ENCODE measurements at places on chromosomes 3 and 15.
A peak's percentile ranks its signal among the peaks of the same experiment; 100 is the strongest.

DNA sequence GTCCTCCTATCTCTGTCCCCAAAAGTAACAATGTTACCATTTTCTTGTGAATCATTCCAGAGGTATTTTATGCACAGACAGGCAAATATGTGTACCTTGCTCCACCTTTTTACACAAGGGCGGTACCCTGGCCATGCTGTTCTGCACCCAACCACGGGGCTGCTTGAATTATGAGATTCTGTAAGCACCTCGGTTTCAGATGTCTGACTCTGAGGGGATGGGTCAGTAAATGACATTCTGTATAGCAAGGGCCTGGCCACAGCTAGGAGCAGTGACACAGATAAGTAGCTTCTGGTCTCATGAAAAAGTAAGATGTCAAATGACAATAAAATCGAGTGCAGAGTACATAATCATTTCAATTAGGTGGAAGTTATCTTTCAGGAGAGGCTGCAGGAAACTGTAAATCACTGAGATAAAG, 30.4 kb upstream of the FLNB start:
- DNase-seq = no peak

DNA sequence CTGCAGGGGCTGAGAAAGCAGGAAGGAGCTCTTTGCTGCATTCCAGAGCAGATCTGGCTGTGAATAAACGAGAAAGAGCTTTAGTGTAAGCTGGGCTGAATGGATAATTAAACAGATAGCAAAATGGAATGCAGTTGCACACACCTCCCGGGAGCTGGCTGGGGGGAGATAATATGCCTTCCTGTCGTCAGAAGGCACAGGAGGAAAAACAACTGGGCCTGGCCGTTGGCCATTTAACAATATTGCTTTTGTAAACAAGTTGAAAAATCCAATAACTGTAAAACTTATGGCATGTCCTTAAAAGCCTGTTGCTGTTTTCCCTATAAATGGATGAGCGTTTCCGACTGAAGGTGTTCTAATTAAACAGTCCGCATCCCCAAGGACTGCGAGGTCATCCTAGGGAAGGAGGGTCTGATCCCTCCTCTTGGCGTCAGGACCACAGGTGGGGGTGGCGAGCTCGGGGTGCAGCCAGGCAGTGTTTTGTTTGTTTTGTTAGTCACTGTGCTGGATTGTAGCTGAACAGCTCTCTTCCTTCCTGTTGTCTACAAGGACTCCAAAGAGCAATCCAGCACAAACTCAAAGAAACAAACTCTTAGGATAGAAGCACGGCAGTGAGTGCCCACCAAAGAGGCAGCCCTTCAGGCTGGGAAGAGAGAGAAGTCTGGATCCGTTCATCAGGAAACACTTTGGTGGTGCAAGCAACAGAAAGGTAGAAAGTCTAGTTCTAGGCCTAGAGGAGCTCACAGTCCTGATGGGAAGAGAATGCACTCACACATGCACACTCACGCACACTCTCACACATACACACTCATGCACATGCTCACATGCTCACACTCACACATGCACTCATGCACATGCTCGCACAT, 133.4 kb upstream of the SMAD3 start:
- peak; percentile 86 for DNase-seq

DNA sequence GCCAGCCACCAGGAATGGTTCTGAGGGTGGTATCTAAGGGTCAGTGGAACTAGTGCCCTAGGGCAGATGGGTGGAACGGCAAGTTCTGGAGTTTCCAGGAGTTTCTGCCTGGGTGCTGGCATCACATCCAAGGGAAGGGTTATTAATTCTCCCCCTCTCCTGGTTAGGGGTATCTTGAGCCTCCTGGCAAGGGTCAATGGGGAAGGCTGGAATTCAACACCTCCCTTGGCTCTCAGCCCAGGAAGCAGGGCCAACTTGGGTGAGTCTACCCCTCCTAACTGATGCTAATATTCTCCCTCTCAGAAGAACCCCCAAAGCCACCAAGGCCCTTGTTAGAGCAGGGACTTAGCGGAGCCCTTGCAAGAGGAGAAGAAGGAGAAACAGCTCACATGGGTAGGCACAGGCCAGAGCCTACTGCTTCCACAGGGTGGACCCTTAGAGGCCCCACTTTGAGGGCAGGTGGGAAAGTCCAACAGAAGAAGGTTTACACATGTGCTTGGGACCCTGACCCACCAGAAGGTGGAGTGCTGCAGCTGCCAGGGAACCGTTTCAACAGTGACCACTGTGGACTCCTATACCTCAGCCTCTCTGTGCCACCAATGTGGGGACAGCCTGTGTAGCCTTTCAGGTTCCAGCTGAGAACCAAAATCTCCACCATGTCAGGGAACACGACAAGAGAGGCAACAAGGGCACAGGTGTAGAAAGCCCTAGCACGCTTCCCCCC, 3.3 kb downstream of the TMEM115 start:
- no peak for DNase-seq

DNA sequence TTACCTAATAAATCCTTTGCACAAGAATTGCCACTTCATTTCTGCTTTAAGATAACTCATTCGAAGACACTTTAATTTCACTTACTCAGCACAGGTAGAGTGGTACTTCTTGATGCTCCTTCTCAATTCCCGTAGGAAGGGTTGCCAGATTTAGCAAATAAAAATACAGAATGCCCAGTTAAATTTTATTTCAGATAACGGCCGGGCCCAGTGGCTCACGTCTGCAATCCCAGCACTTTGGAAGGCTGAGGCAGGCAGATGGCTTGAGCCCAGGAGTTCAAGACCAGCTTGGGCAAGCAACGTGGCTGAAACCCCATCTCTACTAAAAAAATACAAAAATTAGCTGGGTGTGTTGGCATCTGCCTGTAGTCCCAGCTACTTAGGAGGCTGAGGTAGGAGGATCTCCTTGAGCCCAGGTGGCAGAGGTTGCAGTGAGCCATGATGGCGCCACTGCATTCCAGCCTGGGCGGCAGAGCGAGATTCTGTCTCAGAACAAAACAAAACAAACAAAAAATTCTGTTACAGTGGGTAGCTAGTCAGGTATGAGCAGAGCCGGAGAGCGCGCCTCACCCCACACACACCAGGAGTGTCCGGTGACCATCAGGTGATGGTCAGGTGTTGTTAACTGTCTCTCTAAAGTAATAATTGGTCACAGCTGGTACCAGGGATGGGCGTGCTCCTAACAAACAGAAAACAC, 92.8 kb downstream of the DNAH12 start:
- DNase-seq = no peak

GRCh38 chr15:39888243-39888642, 31.8 kb downstream of the GPR176 start:
- no peak for DNase-seq

DNA sequence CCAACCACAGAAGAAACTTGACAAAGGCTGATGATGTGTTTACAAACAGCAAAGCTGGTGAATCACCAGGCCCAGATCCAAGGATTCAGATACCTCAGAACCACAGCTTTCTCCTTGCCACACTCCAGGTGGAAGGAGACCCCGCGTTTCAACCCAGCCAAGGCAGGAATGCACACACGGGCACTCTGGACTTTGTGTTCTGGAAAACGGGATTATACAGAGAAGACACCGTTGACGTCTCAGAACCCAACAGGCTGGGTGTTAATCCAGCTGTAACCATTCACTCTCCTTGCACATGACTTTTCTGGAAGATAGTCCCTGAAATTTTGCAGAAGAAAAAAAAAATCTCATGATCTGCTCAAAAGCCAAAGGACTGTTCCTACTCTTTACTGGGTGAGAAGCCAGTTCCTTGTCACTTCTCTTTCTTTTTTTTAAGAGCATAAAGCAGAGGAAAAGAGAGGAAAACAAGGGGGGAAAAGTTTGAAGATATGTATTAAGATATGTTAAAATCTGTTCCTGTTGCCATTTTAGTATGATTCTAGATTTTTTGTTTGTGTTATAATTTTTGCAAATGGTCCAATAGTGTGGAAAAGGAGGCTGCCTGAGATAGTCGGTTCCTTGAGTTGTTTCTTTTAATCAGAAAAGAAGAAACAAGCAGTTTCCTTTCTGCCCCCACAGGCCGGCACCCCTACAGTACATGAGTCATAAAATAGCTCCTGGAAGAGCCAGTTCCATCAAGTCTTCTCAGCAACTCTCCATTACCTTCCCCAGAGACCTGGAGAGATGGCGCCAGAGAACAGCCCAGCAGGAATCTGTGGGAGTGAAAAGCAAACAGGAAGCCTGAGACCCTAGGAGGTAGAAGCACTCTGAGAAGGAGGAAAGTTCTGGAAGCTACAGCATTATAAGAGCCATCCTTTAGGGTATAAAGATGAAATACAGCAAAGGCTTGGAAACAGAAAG, 73.1 kb downstream of the RORA start:
- peak; percentile 19 for DNase-seq

DNA sequence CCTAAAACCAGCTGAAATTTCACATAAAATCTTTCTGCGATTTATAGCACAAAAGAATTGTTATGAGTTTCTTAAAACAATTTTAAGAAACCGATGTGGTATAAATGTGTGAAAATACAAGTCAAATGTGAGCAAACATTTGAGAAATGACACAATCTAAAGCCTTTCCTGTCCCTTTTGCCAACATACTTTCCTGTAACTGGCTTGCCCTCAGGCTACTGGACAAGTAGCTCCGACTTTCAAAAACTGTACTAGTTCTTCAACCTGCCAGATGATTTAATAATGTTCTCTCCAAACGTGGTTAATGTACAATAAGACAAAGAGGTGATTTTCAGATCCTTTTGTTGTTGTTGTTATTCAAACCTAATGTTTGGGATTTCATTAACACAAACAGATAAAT, 105.9 kb upstream of the ARHGEF26 start:
- DNase-seq = no peak

DNA sequence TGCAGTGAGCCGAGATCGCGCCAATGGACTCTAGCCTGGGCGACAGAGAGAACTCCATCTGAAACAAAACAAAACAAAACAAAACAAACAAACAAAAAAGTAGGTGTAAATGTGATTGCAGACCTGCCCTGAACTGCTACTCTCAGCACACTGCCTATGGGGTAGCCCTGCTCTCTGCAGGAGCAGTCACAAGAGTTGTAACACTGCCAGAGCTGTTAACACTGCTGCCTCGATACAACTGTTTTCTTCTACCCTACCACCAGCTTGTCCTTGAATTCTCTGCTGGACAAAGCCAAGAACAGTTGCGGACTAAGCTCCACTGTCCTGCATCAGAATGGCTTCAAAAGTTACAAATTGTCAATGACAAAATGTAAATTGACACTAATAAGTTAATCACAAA, 89.3 kb downstream of the ALCAM start:
- no peak for DNase-seq

GRCh38 chr3:24123596-24123995, 178.5 kb downstream of the NR1D2 start:
- no peak for DNase-seq

DNA sequence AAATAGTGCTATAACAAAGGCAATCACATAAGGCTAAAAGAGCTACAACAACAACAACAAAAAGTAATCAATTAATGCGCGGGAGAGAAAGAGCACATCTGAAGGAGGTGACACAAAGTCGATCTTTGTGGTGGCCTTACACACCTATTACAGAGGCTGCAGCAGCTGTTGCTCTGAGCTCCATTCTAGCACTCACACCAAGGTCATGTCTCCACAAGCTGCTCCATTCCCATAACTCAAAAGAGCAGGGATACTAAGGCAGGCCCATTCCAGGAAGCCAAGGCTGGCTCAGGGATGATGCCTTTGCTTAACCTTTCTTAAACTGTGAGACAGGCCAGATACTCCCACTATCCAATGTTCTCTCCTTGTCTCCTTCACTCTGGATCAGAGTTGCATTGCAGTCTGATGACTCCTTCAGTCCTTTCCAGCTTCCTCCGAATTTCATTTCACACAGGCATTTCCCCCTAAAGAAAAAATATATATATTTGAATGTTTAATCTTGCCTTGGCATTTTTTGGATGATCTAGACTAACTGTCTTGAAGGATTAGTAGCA, 52.7 kb downstream of the SNTN start:
- DNase-seq = no peak

DNA sequence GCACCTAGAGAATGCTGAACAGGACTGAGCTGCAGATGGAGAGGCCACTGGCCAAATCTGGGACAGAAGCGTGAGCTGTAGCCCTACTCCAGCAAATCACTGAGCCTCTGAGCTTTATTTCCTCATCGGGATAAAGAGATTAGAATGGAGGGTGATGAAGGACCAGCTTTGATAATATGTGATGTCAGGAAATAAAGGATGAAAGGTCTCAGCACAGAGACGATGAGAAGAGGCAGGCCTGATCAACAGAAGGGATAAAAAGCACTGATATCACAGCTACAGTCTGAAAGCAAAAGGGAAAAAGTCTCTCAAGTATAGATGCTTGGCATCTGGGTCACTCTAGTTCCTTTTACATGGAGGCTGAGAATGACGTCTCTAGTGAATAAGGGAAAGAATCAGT, 70.0 kb downstream of the DHX30 start:
- DNase-seq = no peak

GRCh38 chr3:38636881-38637280, 12.6 kb downstream of the SCN5A start:
- no peak for DNase-seq

DNA sequence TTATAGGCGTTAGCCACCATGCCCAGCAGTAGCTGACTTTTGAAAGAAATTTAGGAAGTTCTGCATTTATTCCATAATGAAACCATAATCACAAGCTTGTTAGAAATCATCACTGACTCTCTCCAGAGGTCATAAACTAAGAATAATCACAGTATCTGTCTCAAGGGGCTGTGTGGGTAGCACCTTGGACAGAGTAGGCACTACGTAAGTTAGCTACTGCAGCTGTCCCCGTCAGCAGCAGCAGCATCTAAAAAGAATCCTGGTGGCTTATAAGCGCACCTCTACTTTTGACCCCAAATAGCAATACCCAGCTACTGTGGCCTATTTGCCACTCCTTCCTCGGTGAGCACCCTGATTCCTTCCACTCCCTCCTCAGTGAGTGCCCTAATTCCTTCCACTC, 57.8 kb upstream of the RPL35A start:
- DNase-seq = no peak

- DNase-seq = no peak
Observed at GRCh38 chr15:41543521-41543870, 561 bp downstream of the RPAP1 start.

DNA sequence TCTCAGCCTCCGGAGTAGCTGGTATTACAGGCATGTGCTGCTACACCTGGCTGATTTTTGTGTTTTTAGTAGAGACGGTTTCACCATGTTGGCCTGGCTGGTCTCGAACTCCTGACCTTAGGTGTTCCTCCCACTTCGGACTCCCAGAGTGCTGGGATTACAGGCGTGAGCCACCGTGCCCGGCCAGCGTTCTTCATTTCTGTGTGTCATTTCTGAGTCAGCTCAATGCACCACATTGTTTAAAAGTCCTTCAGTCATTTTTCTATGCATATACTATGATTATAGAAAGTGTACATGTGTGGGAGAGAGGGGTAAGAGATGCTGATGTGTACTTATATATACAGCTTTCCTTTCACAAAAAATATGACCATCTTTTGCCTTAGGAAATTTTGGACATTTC, 2.1 kb downstream of the QTRT2 start:
- DNase-seq = no peak

- DNase-seq = no peak
Observed at GRCh38 chr3:34277110-34277509, 478.7 kb downstream of the PDCD6IP start.
